ENCODE measurements at places on chromosomes 6 and 20.

GRCh38 chr6:161270116-161270515, 3.7 kb downstream of the AGPAT4 start:
- DNase-seq, result no peak
- H3K27ac ChIP-seq, result no peak overlapping the region
- peaks cover 19% of the 10 kb centered on the region for H3K36me3 ChIP-seq
- peaks cover 59% of the 10 kb centered on the region for H3K4me1 ChIP-seq

GRCh38 chr20:59144831-59145196, 18.8 kb upstream of the ZNF831 start:
- no peaks in the 10 kb centered on the region for H3K36me3 ChIP-seq
- no peak for DNase-seq
- no peak overlapping the region for H3K27ac ChIP-seq
- peaks cover 3% of the 10 kb centered on the region for H3K27me3 ChIP-seq
- no peaks in the 10 kb centered on the region for H3K4me1 ChIP-seq

GRCh38 chr6:33836806-33837469, 33.1 kb upstream of the MLN start:
- peaks cover 24% of the 10 kb centered on the region for H3K27me3 ChIP-seq
- DNase-seq, result no peak
- H3K36me3 ChIP-seq, result peaks cover 15% of the 10 kb centered on the region
- H3K27ac ChIP-seq, result no peak overlapping the region
- H3K4me3 ChIP-seq, result no peak overlapping the region
- peaks cover 30% of the 10 kb centered on the region for H3K4me1 ChIP-seq

DNA sequence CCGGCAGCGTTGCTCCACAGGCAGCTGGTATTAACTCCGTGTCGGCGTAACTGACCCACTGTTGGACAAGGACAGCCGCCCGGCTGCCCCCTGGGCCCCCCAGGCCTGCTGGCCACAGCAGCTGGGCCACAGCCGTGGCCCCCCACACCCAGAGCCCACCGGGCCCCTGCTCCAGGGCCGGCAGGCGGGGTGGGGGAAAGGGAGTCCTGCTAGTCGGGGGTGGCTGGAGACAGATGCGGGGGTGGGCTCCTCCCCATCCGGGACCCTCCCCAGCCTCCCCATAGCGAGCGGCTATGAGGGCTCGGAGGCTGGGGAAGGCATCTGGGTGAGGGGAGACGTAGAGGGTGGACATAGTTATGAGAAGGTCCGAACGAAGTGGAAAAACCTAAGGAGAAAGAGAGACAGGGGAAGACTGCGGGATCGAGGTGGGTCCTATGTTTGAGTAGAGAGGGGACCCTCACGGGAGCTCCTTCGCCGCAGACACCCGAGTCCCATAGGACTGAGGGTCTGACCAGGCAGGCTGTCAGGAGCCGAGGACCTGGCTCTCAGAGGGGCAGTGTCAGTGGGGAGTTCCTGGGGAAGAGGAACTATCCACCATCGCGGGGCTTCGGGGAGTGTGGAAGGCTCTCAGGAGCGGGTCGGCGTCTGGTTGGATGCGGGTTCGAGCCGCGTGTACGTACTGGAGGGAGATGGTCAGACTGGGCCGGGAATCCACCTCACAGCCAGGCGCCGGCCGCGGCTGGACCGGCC, 511 bp downstream of the VARS1 start:
- H3K4me3 ChIP-seq, result peak overlapping the region; percentile 99
- H3K27ac ChIP-seq, result peak overlapping the region; percentile 97
- H3K36me3 ChIP-seq, result peaks cover 24% of the 10 kb centered on the region
- DNase-seq, result no peak

DNA sequence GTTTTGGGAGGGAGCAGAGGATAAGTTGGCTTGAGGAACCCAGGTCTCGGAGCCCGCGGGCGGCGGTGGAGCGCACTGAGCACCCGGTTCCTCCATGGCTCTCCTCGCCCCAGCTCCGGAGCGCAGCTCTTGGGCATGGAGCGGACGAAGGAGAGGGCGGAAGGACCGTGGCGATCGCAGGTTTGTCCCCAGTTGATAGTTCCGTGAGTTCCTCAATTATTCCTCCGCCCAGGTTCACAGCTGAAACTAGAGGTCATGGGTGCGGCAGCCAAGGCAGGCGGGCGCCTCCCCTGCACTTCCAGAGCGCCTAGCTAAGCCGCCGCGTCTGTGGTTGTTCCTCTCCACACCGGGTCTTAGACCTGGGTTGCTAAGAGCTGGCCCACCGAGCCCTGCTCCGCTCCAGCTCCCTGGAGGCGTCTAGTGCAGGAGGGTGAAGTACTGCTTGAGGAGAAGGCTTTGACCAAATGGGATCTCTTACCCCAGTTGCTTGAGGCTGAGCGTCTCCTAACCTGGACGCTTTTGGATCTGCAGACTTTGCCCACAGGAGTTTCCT, at the start of gene HTR1B:
Gene HTR1B (minus strand): TSS at position 184 of the 553 bp plus-strand sequence. CDS start 88 bp downstream, at position 96.
- H3K4me3 ChIP-seq, result peak within 1 kb of the TSS; percentile 93
- peaks cover 70% of the 10 kb centered on the region for H3K27me3 ChIP-seq
- DNase-seq, result peak; percentile 42
- no peaks in the 10 kb centered on the region for H3K36me3 ChIP-seq
- H3K4me1 ChIP-seq, result peaks cover 39% of the 10 kb centered on the region
- H3K27ac ChIP-seq, result no peak within 1 kb of the TSS

DNA sequence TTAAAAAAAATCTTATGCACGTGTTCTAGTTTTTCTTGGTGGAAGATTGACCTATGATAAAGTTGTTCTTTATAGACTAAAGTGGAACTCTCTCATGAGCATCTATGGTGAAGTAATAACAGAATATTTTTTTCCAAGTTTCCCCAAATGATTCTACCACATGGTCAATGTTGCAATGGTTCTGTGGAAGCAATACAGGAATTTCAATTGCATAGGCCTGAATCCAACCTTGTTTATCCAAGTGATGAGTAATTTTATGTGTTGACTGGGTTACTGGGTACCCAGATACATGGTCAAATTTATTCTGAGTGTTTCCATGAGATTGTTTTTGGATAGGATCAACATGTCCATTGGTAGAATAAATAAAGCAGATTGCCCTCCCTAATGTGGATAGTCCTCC, 581.5 kb downstream of the MMUT start:
- no peaks in the 10 kb centered on the region for H3K36me3 ChIP-seq
- no peaks in the 10 kb centered on the region for H3K4me1 ChIP-seq
- no peak overlapping the region for H3K27ac ChIP-seq
- no peak for DNase-seq
- H3K27me3 ChIP-seq, result no peaks in the 10 kb centered on the region
- no peak overlapping the region for H3K4me3 ChIP-seq

DNA sequence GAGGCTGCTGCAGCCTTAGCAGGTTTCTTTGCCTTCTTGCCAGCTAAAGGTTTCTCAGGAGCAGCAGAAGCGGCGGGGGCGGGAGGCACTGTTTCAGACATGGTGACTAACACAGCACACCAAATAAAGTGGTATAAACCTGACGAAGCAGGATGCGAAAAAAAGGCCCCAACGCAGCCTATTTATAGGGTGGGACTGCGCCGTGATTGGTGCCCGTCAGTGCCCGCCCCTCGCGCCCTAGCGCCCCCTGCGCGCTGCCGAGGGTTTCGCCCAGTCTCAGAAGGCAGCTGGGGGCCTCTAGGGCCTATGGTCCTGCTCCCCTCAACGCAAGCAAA, 55.0 kb downstream of the TRIM38 start:
- DNase-seq, result peak; percentile 83
- H3K27ac ChIP-seq, result peak overlapping the region; percentile 96
- peak overlapping the region; percentile 76 for H3K4me3 ChIP-seq
- H3K36me3 ChIP-seq, result no peaks in the 10 kb centered on the region
- peaks cover 36% of the 10 kb centered on the region for H3K4me1 ChIP-seq
